Activated CD8-positive, alpha-beta T cell treated with anti-CD3 and anti-CD28 coated beads, Interleukin-2, amount 10 ng/mL, durations not matched to agents 7 days and 5 days (primary cell): ENCODE measurements at places on chromosomes 16 and 17.

DNA sequence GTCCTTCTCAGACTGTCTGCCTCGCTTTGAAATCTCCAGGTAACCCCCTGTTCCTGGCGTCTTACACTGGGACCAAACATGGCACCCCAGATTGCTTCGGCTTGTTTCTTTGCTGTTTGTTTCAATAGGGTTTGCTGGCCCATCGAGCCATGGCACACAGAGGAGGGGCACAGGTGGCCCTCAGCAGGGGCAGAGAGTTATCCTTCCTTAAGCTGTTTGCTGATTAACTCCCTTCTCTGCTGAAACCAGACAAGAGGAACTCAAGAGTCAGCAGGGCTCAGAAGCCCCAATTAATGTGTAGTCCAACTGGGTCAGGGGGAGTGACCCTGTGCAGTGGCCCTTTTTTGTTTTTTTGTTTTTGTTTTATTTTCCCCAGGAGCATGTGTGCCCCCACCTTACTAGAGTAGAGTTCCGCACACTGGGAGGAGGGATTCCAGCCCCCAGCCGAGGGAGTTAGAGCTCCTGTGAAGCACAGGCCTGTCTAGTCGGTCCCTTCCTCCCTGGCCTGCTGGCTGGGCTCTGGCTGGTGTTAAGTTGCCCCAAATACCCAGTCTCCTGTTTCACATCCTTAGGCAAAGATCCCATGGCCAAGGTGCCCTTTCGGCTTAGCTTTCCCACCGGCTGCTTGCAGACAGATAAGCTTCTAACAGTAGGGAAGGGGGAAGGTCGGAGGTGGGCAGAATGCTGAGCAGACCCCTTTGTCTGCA lies 39.3 kb downstream of the YPEL2 start:
- DNase-seq: no peak

DNA sequence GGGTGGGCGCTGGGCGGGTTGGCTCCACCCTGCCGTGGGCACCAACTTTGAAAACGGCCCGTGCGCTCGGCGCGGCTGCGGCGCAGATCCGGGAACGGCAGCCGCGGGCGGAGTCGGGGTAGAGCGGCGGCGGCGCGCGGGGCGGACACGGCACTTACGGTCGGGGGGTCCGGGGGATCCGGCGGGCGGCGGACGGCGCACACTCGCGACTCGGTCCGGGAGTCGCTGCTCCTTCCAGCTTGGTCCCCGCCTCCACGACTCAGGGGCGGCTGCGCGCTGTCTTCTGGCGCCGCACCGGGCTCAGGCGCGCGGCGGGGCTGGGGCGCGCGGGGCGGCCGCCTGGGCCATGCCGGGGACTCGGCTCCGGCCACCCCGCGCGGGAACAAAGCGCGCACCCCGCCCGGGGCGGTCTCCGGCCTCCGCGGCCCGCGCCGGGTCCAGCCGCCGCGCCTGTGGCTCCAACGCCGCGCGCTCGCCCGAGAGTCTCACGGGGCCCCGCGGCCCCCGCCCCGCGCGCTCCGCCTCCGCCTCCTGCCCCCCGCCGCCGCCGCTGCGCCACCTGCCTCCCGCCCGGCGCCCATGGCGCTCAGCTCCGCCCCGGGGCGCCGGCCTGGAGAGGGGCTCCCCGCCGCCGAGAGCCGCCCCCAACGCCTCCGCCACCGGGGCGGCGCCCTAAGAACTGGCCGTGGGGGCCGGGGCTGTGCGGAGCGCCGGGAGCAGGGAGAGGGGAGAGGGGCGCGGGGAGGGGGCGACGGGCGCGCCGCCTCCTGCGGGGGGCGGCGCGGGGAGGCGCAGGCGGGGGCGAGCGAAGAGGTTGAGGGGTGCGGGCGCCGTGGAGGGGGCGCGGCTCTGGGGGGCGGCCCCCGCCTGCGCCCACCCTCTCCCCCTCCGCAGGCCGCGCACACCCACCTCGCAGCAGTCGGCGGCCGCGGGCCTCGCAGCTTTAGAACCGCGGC lies 35.9 kb downstream of the CBFA2T3 start:
- DNase-seq: no peak

GRCh38 chr17:44708401-44709263 lies at the start of gene DBF4B:
Gene DBF4B, plus strand, starts transcription at chr17:44708665. Its CDS starts 156 bp downstream, at chr17:44708821.
- DNase-seq: peak; percentile 91

- DNase-seq: no peak
Observed at GRCh38 chr16:58011652-58012051, 10.4 kb downstream of the USB1 start.

GRCh38 chr16:82070656-82071369 lies 35.8 kb downstream of the HSD17B2 start:
- DNase-seq: no peak

- DNase-seq: no peak
Observed at GRCh38 chr17:77423589-77424451, 283.1 kb downstream of the SEC14L1 start.

DNA sequence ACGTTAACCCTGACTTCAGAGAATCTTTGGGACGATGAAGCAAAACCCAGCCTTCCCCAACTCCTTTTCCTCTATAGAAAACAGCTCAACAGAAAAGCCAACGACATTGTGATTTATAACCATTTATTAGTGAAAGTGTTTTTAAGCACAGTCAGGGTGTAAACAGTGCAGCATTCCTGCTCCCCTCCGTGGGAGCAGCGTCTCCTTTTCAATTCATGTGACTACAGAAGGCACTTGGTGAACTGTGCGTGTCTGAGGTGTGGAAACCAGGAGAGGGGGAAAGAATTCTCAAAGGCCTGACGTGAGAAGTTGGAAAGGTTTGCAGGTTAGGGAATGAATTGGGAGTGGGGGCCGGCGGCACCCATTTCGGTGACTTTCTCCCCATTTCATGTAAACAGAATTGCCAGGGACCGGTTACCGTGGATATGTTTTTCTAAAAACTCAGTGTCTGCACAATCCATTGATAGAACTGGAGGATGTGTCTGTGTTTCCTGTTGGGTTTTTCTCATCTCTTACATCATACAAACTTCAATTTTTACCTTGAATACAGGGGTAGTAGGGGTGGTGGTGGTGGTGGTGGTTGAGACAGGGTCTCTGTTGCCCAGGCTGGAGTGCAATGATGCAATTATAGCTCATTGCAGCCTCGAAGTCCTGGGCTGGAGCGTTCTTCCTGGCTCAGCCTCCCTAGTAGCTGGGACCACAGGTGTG lies 53.1 kb downstream of the NDE1 start:
- no peak for DNase-seq

- DNase-seq: no peak
Observed at GRCh38 chr16:85733155-85733838, 17.6 kb downstream of the C16orf74 start.

DNA sequence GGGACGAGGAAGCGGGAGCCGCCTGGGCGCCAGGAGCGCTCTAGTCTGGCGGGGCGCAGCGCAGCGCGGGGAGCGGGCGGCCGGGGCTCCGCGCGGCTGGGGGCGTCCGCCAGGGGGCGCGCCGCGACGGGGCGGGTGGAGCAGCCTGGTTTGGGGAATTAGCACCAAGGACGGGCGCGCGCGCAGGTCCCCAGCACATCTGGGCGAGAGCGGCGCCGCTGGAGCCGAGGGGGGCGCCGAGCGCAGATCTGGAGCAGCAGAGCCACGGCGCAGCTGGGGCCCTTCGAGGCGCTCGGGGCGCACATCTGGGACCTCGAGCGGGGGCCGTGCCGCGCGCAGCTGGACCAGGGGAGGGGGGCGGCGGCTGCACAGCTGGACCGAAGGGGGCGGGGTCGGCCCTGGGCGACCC lies at the start of gene NXPH3:
NXPH3 (plus strand) TSS at position 193 of the 409 bp plus-strand sequence. CDS start 349 bp downstream, outside the sequence.
- DNase-seq: peak; percentile 75

DNA sequence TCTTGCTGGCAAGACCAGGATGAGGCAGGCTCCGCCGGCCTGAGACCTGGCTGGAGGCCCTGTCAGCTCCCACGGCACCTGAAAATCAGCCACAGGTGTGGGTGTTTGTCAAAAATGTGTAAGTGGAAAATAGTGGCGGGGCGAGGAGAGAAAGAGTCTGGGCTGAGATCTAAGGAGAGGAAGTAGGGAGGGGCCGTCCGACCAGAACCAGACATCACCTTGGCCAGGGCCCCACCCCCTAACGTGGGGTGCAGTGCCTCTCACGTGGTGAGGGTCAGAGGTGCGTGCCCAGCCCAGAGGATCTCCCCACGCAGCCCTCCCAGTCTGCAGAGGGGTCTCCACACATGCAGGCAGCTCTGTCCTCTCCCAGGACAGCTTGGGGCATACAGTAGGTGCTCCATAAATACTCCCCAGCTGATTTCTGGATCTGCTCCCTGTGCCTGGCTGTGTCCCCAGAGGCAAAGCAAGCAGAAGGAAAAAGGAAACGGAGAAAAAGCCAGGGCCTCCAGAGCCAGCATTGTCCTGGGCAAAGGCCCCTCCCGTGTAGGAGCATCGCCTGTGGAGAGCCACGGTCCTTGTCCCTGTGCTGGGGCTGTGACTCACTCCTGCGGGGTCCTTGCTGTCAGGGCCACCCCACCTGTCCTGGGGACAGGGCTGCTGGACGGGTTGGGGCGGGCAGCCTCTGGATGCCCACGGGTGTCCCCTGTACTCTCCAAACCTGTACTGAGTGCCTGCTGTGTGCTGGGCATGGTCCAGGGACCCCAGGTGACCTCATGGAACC lies 16.7 kb downstream of the ZFPM1 start:
- DNase-seq: peak; percentile 56

- DNase-seq: no peak
Observed at GRCh38 chr17:1460233-1460632, 4.2 kb upstream of the CRK start.

DNA sequence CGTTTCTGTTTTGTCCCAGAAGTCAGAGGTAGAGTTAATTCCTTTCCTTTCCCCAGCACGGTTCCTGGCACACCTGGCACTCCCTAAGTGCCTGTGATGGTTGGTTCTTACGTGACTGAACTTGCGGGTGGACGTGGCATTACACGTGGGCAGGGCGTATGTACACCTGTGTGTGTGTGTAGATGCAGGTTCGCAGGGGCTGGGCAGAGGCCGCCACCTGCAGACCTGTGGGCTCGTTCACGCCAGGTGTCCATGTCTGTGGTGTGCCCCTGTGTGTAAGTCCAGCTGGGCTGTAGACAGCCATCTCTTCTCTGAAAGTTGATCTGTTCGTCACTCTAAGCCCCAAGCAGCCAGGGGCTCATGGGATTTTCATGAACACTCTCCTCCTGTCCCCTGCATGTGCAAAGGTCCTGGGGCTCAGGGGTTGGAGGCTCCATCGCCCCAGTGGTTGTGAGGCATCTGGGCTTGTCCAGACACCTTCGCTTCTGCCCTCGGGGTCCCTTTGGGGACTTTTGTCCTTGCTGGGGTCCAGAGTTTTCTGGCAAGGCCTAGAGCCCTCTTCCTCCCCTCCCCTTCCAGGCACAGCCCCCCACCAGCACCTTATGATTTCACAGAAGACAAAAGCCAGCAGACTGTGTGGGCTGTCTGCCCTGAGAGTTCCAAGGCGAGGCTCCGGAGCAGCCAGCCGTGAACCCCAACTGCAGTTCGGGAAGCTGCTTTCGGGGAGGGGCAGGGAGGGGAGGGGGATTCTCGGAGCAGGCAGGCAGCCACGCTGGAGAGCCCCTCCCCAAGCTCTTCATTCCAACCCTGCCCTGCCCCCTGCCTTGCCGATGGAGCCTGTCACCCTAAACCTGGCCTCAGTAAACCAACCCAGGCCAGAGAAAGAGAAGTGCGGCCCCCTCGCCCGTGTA lies 5.4 kb upstream of the FSCN2 start:
- DNase-seq: no peak

DNA sequence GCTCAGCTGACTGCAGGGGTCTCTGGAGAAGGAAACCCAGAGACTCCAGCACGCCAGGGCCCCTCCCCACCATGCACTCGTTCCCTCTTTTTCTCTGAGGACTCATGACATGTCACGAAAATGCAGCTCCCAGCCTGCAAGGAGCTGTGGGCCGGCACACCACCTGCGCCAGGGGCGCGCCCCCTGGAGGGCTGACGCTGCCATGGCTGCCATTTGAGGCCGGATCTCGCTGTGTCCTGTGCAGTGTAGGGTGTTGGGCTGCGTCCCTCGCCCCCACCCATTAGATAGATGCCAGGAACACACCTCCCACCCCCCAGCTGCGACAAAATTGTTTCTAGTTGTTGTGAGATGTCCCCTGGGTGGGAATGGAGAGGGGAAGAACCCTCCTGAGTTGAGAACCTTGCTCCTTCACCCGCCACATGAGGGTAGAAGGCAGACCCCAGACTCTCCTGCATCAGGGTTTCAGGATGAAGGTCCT lies 8.2 kb downstream of the SYNGR2 start:
- DNase-seq: peak; percentile 82

- DNase-seq: no peak
Observed at GRCh38 chr16:27722207-27722606, 172.3 kb downstream of the KATNIP start.

DNA sequence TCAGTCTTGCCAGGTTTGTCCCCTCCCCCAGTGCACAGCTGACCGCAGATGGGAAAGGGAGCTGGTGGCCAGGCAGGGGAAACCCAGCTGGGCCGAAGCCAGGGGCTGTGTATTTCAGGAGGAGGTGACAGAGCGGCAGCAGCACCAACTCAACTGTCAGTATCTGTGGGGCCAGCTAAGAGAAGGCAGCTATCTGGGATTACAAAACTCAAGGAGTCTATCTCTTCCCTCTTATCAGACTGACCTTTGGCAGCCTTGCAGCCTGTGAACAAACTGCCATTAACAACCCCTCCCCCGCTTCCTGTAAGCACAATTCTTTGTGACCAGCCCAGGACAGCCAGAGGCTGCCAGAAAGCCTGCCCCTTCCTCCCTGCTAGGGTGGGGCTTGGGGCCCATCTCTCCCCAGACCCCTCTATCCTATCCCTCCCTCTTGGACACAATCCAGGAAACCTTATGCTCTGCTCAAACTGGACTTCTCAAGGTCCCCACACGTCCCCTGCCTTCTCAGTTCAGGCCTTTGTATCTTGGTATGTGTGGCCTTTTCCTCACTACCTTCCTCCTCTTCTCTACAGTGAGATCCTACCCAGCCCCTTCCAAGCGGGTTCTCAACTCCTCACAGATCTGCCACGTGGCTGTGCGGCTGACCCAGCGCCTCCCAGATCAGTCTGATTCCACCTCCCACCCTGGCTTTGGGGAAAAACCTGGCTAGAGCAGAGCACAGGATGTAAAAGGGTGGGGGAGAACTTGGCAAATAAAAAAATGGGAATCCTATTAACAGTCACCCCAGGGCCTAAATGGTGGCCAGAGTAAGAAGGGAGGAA lies 10.5 kb downstream of the ST3GAL2 start:
- peak; percentile 50 for DNase-seq

GRCh38 chr16:2331931-2332267 lies 8.6 kb downstream of the ABCA3 start:
- no peak for DNase-seq

DNA sequence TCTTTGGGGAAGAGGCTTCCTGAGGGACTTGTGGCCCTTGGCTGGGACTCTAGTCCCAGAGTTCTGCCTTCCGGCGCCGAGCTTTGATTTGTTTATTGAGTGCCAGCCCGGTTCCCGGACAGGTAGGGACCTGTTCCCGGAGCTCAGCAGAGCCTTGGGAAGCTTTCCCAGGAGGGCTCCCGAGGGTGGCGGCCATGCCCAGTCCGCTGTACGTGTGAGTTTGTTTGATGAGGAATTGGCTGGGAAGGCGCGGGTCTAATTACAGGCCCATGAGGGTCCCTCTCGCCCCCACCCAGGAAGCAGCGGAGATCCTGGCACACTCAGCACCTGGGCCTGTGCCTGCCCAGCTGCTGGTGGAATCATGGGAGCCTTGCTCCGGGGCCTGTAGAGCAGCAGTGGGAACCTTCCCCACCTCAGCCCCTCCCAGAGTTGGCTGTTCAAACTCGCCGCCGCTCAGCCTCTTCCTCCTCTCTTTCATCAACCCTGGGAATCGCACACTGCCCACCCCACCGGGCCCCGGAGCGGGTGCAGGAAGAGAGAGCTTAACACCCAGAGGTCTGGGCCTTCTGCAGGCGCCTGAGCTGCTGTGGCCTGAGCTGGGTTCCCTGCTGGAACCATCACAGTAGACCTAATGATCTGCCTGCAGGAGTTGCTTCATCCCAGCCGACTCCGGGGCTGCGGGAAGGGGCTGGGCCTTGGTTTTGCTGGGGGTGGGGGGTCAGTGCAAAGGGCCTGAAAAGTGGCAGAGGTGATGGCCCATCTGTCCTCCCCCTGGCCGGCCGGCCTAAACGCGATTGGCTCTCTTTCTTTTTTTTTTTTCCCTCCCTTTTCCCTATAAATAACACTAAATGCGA lies 313.7 kb downstream of the SEC14L1 start:
- no peak for DNase-seq
